Upper lobe of left lung (tissue), 6 donors: ENCODE measurements at places on chromosomes 7 and 10. TPM values are rescaled to one million over a fixed set of nuclear protein-coding genes. Genes with fewer than 3 reads are reported as not detected.

GRCh38 chr7:8263048-8263447 is 1.1 kb upstream of the ICA1 start:
- no peak for DNase-seq

DNA sequence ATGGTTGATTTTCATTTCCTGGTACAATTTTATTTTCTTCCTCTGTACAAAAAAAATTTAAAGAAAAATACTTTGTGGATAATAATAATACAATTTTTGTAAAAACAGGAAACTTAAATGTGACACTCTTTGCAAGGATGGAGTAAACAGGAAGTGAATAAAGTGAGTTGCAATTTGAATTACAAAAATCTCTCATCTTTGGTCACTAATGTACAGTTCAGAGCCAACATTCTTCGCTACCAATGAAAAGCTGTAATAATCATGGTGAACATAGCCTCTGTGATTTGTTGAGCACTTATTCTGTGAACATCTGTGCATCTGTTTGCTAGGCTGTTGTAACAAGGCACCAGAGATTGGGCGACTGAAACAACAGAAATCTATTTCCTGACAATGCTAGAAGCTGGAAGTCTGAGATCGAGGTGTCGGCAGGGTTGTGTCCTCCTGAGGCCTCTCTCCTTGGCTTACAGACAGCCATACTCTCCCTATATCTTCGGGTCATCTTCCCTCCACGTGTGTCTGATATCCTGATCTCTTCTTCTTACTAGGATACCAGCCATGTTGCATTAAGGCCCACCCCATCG is 295.3 kb upstream of the KLF6 start:
- DNase-seq, result no peak

GRCh38 chr10:102714621-102715455 is at the start of gene SFXN2:
SFXN2 (plus strand) TSS chr10:102714636; CDS start chr10:102726637, 12,001 bp downstream.
- DNase-seq, result peak; percentile 89

GRCh38 chr7:44284216-44284615 is 41.2 kb downstream of the CAMK2B start:
- peak; percentile 15 for DNase-seq

- DNase-seq, result no peak
Measured at GRCh38 chr10:14312014-14312413, 18.7 kb downstream of the FRMD4A start.

GRCh38 chr10:124688889-124689670 is 55.1 kb downstream of the FAM53B start:
- DNase-seq, result no peak

GRCh38 chr7:95737828-95738505 is 34.4 kb upstream of the DYNC1I1 start:
- DNase-seq, result no peak

- DNase-seq, result no peak
Measured at GRCh38 chr7:77269360-77270093, 69.9 kb upstream of the FGL2 start.

- DNase-seq, result no peak
Measured at GRCh38 chr7:149440222-149440621, 20.6 kb downstream of the ZNF777 start.

DNA sequence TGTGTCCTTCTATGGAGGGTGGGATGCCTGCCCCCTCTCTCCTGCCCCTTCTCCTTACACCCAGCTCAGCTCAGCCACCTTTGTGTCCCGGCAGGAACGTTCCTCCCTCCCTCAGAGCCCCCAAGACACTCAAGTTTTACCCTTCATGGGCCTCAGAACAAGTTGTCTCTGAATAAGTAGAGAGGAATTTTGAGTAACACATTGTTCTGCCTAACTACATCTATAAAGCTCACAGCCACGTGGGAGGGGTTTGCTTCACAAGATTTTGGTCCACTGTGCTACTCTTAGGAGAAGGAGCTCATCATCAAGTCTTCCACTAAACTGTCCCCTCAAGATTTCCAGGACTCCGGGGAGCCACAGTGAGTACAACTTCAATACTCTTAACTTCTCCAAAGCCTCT is 51.6 kb upstream of the ZNF32 start:
- DNase-seq, result no peak

DNA sequence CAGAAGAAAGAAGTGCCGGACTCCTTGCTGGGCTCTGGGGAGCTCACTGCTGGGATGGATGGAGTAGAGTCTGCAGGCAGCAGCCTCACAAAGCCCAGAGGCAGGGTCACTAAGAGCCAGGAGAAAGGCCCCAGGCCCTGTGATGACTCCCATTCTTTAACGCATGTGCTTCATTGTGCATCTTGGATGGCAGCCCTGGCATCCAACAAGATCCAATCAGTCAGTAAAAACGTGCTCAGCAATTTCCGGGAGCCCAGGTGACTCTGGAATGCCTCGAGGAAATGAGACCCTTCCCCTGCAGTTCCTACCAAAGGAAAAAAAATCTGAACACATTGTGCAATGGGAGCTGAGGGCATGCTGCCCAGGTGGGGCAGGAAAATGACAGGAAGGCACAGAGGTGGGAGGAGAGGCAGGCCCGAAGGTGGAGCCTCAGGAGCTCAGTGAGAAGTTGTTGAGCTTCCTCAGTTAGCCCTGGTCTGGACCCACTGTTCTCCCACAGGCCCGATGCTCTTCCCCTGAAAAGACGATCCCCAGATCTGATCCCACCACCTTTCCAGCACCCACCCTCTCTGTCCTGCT is 60.7 kb upstream of the TMEM72 start:
- no peak for DNase-seq

GRCh38 chr10:56316603-56317002 is 44.5 kb downstream of the ZWINT start:
- no peak for DNase-seq

GRCh38 chr10:3496138-3496537 is 288.9 kb downstream of the KLF6 start:
- no peak for DNase-seq

GATA3 gene
- total RNA-seq, result 1.8 TPM

NPSR1 gene
- not detected for total RNA-seq

NAT16 gene
- not detected for total RNA-seq
